ENCODE measurements at places on chromosomes 16 and 17.

GRCh38 chr17:42660692-42661345, 1.7 kb downstream of the TUBG2 start:
- DNase-seq, result no peak

- DNase-seq, result no peak
Observed at GRCh38 chr17:48551214-48551555, 6.3 kb upstream of the HOXB2 start.

- no peak for DNase-seq
Observed at GRCh38 chr17:5585836-5586521, 1.7 kb upstream of the NLRP1 start.

- DNase-seq, result no peak
Observed at GRCh38 chr17:14294876-14295275, 6.0 kb upstream of the HS3ST3B1 start.

GRCh38 chr16:70473446-70474319, 19.3 kb downstream of the FCSK start:
- no peak for DNase-seq

GRCh38 chr17:44260296-44260695, 7.6 kb downstream of the SLC4A1 start:
- DNase-seq, result no peak

DNA sequence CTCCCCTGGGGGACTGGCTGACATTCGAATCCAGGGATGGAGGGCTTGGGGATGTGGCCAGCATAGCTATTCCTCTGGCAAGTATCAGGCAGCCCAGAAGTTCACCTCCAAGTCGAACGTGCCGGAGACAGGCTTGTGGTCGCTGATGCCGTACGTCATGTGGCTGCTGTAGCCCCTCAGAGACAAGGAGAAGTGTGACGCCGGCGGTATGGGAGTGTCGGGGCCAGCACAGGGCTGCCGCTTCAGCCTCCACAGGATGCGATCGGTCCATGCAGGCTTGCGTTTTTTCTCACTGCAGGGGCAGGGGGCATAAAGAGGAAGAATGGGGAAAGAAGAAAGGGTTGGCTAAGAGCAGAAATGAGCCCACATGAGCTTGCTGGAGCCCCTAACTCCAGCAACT, 5.3 kb upstream of the MYO1C start:
- DNase-seq, result no peak

DNA sequence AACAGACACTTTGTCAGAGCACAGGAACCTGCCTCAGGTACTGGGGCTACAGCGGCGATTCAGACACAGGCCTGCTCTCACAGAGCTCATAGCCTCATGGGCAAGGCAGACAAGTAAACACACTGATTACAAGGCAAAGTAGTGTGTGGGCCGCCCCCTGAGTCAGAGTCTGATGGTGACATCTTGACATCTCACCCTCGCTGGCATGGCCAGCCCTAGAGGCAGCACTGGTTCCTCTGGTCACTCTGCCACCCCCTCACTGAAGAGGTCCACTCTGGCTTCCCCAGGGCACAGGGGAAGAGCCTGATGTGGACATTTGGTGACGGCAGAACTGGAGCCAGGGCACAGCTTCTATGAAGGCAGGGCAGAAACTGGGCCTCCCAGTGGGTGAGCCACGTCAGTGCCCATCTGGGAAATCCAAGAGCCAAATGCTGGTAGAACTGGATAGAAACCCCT, 32.9 kb upstream of the TOB1 start:
- no peak for DNase-seq

- DNase-seq, result no peak
Observed at GRCh38 chr16:65961476-65962143, 404.9 kb upstream of the CDH5 start.

DNA sequence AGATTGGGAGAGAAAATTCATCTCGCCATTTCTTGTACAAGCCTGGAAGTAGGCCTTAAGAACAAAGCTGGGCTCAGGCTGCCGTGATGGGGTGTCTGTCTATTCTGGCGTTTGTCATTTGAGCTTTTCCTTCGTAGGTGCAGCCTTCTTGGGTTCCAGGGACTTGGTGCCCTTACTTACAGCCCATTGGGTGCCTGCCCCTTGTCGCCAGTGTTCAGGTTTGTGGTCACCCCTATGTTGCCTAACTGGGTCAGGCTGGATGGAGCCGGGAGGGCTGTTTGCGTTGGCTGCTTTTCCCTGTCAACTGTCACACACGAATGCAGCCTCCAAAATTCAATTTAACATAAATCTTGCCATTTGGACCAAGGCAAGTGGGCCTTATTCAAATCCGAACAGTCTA, 23.7 kb upstream of the MED9 start:
- DNase-seq, result no peak

All from amygdala (tissue), 56 donors.